Cerebellar cortex (tissue), 1 donor: ENCODE measurements at places on chromosomes 12 and 14.

DNA sequence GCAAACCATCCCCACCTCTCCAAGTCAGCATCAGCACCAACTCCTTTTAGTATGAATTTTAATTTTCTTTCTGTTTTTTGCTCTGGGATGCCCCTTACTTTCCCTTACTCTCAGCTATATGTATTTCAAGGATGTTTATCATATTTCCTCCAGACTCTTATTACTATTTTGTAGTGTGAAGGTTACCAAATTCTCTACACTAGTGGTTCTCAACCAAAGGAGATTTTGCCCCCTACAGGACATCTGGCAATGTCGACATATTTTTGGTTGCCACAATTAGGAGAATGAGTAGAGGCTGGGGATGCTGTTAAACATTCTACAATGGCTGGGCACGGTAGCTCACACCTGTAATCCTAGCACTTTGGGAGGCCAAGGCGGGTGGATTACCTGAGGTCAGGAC is 29.1 kb upstream of the SOS2 start:
- DNase-seq, result peak; percentile 43

GRCh38 chr14:51544471-51544870 is 107.2 kb upstream of the FRMD6 start:
- no peak for DNase-seq

- DNase-seq, result no peak
Measured at GRCh38 chr14:95493503-95493902, 22.9 kb downstream of the SYNE3 start.

- no peak for DNase-seq
Measured at GRCh38 chr14:73620268-73620667, 8.0 kb downstream of the ACOT6 start.

GRCh38 chr12:104334581-104334980 is 31.0 kb downstream of the EID3 start:
- DNase-seq, result no peak

DNA sequence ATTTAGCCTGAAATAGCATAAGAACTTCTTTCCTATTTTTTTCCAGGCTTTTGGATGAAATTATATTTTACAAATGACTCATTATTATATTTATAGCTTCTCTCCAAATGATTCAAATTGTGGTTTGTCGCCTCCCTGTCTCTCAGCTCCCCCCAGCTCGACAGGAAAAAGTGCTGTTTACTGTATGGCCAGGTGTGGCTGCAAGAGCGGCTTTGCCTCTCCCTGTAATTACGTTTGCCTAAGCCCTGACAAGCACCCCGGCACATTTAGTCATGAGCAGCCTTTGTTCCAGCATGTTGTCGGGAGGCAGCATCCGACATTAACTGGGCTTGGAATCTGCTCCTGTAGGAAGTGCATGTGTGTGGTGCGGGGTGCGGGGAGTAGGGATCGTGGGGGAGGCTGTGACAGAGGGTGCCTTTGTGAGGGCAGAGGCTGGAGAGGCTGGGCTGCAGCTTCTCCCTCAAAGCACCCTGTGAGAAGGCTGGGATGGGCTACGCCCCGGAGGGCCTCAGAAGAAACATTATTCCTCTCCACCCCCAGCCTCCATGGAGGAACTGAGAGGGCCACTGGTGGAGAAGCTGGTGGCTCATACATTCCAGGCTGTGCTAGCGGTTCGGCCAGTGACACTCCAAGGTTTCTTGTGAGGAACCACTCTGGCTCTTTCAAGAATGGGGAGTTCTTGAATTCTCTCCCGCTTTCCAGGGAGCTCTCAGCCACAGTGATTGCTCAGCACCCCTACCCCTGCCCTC is 42.1 kb upstream of the CTDSP2 start:
- DNase-seq, result peak; percentile 74

DNA sequence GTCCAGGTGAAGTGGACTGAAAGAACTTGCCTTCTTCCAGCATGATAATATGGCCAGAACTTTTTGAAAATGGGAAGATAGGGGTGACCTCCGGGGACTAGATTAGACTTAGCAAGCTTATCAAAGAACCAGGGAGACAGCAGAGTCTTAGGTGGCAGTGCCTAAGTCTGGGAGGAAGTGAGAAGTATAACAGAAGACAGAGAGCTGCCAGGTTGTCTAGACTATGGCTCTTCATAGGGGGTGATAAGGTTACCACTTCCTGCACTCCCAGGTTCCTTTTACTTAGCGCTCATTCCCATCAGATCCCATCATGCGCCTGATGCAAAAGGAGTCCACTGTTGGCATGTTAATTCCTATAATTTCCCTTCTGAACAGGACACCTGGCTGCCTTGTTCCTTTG is 69.9 kb downstream of the PLXNC1 start:
- DNase-seq, result no peak

GRCh38 chr12:62749586-62749985 is 185.4 kb downstream of the PPM1H start:
- DNase-seq, result no peak

GRCh38 chr12:93889516-93890212 is 212.5 kb downstream of the CRADD start:
- DNase-seq, result no peak

DNA sequence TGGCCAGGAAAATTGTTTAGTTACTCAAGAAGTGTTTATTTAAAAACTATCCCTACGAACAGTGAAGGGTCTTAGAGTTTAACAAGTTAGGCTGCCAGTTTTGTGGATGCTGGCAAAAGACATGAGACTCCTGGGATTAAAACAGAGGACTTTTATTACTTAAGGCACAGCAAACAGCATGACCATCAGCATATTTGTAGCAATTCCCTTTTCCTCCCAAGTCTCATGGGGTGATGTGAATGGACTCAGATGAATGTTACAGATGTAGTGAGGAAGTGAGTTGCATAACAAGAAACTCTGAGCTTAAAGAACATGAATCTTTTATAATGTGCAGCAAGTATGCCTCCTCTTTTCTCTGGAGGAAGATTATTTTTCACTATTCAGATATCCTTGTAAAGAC is 695.8 kb downstream of the RPS29 start:
- DNase-seq, result no peak

GRCh38 chr14:85300107-85300506 is 229.8 kb upstream of the FLRT2 start:
- no peak for DNase-seq

DNA sequence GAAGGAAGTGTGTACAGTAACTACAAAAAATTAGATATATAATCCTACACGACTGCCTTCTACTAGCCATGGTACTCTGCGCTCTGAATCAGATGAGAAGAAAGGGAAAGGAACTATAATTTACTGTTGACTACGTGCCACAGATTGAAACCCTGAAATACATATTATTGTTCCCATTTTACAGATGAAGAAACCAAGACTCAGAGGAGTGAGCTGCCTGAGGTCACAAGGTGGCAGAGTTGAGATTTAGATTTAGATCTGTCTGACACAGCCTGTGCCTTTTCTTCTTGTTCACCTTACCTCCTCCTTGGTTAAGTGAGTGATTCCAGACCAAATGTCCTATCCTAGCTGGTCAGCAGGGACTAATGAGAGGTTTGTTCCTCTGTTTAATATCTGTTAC is 61.6 kb upstream of the OR4E1 start:
- no peak for DNase-seq

- DNase-seq, result no peak
Measured at GRCh38 chr12:88329833-88330232, 187.7 kb downstream of the TMTC3 start.

GRCh38 chr12:123078120-123078465 is 72.8 kb downstream of the PITPNM2 start:
- peak; percentile 63 for DNase-seq

GRCh38 chr14:92397150-92397952 is 74.4 kb downstream of the SLC24A4 start:
- peak; percentile 54 for DNase-seq

DNA sequence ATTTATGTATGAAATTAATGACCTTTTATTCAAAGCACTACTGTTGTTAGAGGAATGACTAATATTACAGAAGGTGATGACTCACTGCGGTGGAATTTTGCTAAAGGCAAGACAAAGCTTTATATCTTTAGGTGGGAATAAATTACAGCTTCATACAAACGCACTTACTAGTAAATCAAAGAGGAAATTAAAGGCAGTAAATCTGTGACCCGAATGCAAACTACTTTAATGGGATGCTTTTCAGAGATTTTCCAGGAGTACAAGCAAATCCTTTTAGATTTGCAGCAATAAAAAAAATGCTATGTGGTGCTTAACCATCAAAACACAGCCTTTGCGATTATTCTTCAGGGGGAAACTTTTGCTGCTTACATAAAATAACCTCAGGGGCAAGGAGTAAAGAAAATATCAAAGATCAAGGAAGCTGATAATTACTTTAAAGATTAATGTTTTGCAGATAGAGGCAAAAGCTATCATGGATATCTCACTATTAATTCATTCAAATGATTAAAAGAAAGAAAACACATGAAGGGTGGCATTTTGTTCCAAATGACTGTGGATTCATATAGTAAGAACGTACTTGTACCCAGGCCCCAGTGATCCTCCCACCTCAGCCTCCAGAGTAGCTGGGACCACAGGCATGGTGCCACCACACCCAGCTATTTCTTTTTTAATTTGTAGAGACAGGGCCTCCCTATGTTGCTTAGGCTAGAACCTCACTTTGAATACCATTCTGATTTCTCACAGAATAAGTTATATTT is 98.9 kb downstream of the DENND5B start:
- DNase-seq, result no peak

GRCh38 chr12:104154286-104154685 is 16.3 kb upstream of the NFYB start:
- no peak for DNase-seq

GRCh38 chr12:106031761-106032622 is 106.8 kb downstream of the NUAK1 start:
- peak; percentile 31 for DNase-seq

- no peak for DNase-seq
Measured at GRCh38 chr12:77308056-77308455, 242.7 kb upstream of the E2F7 start.

GRCh38 chr14:28373721-28374120 is 392.9 kb upstream of the FOXG1 start:
- DNase-seq, result no peak

- DNase-seq, result no peak
Measured at GRCh38 chr14:69532561-69533340, 41.9 kb downstream of the CCDC177 start.

- no peak for DNase-seq
Measured at GRCh38 chr14:94864387-94865195, 94.7 kb upstream of the GSC start.

DNA sequence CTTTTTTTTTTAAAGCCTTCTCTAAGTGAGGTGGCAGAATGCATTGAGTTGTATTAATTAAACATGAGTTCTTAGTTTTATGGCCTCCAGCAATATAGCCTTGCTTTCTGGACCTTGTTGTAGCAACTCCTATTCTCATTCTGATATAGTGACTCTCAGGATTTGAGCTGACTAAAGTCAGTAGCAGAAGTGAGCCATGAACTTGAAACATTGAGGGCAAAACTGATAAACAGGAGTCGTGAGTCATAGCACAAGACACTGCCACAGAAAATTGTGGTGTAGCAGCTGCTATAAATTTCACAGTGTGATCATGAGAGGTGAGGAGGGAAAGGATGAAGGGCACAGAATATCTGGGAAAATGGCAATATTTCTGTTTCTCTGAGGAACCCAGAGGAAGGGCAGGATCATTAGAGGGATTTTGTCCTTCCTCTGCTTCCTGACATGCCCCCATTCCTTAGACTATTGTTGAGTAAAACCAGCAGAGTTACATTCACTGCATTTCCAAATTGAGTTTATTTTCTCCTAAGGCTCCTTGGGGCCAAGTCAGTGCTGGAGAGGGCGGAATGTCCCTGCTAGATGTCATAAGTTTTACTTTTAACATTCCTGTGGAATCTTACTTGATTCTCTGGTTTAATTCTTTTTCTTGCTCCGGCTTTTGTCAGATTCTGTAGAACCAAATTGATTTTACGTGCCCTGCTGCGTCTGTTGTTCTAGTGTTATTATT is 7.5 kb downstream of the KLRG1 start:
- no peak for DNase-seq

GRCh38 chr14:91367173-91368171 is 50.1 kb downstream of the CCDC88C start:
- DNase-seq, result no peak

- no peak for DNase-seq
Measured at GRCh38 chr14:29953501-29953900, 25.9 kb upstream of the PRKD1 start.

GRCh38 chr12:101297661-101298060 is 17.8 kb downstream of the UTP20 start:
- no peak for DNase-seq

DNA sequence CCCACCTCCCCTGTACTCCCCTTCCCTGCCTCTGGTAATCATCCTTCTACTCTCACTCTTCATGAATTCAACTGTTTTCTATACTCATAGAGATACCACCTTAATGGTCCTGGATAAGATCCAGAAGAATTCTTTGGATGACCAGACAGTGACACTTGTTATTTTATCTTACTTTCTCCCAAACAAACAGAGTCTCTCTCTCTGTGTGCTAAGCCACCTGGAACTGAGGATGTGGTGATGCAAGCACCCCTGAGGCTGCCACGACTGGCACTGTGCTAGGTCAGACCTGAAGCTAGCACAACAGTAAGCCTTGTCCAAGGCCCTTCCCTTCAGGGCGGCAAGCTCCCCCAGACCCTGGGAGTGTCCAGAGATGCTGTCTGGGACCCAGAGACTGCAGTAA is 250.2 kb downstream of the C12orf50 start:
- DNase-seq, result no peak

DNA sequence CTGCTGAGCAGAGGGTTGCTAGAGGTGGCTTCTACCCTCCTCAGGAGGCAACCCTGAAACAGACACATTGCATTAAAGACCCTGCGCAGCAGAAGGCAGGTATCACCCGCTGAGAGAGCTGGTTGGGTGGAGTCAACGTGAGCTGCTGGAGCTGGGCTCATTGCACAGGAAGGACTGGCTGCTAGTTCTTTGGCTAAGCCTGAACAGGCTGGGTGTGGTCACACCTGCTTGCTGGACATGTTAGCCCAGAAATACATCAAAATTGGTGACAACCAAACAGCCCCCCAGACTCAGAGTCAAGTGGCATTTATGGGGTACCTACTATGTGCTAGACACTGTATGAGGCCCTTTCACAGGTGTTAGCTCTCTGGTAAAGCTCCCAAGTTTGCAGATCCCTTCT is 33.8 kb upstream of the IRF2BPL start:
- DNase-seq, result no peak

GRCh38 chr14:91324606-91325575 is 80.4 kb upstream of the GPR68 start:
- no peak for DNase-seq

DNA sequence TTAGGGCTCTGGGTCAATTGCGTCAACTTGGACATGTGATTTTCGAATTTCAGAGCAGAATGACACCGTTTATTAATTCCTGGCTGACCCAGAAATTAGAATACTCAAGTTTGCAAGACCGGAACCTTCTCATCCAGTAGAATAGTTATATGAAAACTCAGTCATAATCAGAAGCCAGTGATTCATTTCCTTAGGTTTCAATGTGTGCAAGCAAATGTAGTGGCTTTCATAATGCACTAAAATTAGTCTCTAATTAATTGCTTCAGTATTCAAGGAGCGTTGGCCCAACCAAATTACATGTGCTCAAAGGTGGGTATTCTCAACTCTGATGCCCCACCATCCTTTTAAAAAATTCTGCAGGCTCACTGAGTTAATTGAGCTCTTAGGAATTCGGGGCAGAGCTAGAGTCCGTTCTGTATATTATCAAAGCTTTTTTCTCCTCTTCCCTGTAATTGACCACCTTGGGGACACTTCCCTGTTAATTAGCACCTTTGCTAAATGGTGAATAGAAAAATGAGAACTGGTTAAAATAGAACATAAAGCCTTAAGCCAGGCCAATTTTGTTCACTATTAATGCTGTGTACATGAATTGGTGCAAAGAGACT is 55.4 kb downstream of the DAO start:
- no peak for DNase-seq

- DNase-seq, result no peak
Measured at GRCh38 chr12:903055-903454, 46.4 kb downstream of the RAD52 start.
